ENCODE measurements at places on chromosomes 6 and 20.
A peak's percentile ranks its signal among the peaks of the same experiment; 100 is the strongest.

DNA sequence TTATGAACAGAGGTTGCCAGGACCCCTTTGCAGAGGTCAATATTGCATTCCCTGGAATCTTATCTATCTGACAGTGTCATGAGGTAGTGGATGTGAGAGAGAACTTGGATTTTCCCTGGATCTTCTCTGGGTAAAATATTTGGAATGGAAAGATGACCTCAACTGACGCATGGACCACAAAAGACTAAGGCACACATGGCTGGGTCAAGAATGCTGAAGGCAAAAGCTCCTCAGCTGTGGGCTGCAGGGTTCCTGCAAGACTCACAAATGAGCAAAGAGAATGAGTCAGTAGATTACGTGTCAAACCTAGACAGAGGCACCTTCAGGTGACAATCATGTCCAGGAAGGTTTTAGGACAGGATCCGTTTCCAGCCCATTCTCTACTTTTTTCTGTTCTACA lies 484.0 kb downstream of the C6orf118 start:
- H3K27ac ChIP-seq: no peak overlapping the region
- DNase-seq: no peak
- H3K4me3 ChIP-seq: no peak overlapping the region
- no peaks in the 10 kb centered on the region for H3K27me3 ChIP-seq

DNA sequence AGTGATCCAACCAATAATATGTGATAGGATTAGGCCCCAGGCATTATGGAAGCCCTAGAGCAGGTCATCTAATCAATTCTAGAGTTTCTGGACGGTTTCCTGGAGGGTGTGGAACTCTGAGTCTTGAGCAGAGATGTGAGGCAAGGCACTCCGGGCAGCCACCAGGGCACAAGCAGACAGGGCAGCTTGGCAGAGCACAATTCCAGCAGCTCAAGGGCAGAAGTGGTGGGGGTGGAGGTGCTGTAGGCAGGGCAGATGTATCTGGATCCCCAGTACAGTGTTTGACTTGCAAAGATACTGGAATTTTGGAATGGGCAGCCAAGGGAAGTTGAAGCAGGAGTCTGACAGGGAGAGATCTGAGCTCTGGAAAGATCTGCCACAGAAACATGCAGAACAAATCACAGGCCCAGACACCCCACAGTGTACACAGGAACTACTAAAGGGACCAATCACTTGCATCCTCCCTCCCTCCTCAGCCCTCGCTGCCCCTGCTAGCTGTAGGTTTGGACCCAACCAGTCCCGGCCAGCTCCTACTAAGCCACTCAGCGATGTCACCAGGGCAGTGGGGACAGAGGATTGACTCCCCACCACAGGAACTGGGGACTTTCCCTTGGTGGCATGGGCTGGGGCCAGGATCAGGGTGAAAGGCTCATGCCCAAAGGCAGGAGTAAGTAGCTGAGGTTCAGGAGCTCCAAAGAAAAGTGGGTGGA lies 47.0 kb downstream of the TFEB start:
- H3K4me1 ChIP-seq: peaks cover 7% of the 10 kb centered on the region
- peaks cover 71% of the 10 kb centered on the region for H3K36me3 ChIP-seq
- no peak overlapping the region for H3K27ac ChIP-seq
- H3K27me3 ChIP-seq: no peaks in the 10 kb centered on the region
- DNase-seq: no peak

DNA sequence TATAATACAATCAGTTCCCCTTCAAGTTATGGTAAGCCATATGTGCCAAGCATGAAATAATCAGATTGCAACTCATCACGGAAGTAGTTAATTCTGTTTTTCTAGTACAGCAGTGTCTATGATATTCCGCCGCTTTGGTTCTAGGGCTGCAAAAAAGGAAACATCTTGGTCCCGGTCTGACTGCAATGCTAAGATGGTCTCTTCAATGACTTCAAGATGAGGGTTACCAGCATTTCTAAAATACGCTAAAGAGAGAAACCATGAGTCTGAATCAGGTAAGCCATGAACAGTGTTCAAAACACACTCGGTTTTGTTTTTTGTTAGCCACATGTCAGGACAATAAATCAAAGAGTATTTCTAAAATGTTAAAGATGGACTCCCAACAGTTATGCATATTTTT lies 3.2 kb upstream of the ANKRD60 start:
- H3K4me1 ChIP-seq: peaks cover 8% of the 10 kb centered on the region
- peaks cover 28% of the 10 kb centered on the region for H3K27me3 ChIP-seq
- peaks cover 15% of the 10 kb centered on the region for H3K36me3 ChIP-seq
- no peak overlapping the region for H3K27ac ChIP-seq
- no peak for DNase-seq

DNA sequence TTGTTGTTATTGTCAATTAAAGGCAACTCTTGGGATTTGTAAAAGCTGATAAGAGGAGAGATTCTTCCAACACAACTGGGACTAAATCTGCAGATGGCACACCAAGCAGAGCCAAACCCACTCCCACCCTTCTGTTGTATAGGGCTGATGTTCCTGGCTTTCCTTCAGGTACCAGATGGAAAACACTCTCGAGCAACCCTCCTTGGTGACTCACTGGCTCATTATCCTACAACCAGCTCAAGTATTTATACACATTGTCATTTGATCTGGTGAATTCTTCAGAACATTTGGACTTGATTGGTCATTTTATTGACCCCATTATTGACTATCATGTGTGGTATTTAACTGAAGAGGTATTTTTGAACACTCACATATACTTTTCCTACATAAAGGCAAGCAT lies 190.3 kb upstream of the PCSK2 start:
- no peaks in the 10 kb centered on the region for H3K36me3 ChIP-seq
- H3K4me1 ChIP-seq: no peaks in the 10 kb centered on the region
- H3K4me3 ChIP-seq: no peak overlapping the region
- no peaks in the 10 kb centered on the region for H3K27me3 ChIP-seq
- no peak overlapping the region for H3K27ac ChIP-seq
- DNase-seq: no peak

GRCh38 chr20:24999568-24999967 lies 7.0 kb upstream of the APMAP start:
- no peak overlapping the region for H3K4me3 ChIP-seq
- no peak overlapping the region for H3K27ac ChIP-seq
- H3K36me3 ChIP-seq: no peaks in the 10 kb centered on the region
- peak; percentile 57 for DNase-seq
- H3K4me1 ChIP-seq: peaks cover 20% of the 10 kb centered on the region
- H3K27me3 ChIP-seq: no peaks in the 10 kb centered on the region

GRCh38 chr6:21731411-21732031 lies 138.0 kb downstream of the SOX4 start:
- H3K4me1 ChIP-seq: peaks cover 11% of the 10 kb centered on the region
- H3K36me3 ChIP-seq: no peaks in the 10 kb centered on the region
- no peak overlapping the region for H3K4me3 ChIP-seq

- no peak overlapping the region for H3K4me3 ChIP-seq
- no peaks in the 10 kb centered on the region for H3K27me3 ChIP-seq
- no peaks in the 10 kb centered on the region for H3K36me3 ChIP-seq
- DNase-seq: no peak
- peaks cover 5% of the 10 kb centered on the region for H3K4me1 ChIP-seq
- no peak overlapping the region for H3K27ac ChIP-seq
Measured at GRCh38 chr20:17859616-17860232, 108.9 kb downstream of the SNX5 start.

DNA sequence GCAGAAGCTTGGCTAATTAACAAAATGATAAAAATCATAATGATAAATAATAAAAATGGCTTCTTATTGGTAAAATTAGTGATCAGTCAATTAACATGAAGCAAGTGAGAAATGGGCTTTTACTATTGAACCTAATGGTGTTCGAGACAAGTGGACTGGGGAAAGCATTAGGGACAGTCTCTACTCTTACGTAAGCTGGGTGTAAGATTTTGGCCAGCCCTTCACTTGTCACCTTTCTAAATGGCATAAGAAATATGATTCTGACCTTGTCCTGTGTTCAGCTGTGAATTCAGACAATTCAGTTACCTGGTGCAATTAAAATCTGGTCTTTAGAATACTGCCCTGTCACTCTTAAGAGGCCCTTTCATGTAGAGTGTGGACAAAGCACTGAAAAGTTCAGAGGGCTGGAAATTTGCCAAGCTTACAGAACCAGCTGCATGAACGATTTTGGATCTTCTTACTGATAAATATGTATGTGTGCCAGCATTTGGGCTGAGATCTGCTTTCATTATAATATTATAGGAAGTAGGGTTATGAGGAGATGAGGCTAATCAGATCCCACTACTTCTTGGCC lies 115.9 kb downstream of the QRSL1 start:
- DNase-seq: no peak
- H3K36me3 ChIP-seq: no peaks in the 10 kb centered on the region
- no peak overlapping the region for H3K27ac ChIP-seq
- no peak overlapping the region for H3K4me3 ChIP-seq
- H3K27me3 ChIP-seq: no peaks in the 10 kb centered on the region
- no peaks in the 10 kb centered on the region for H3K4me1 ChIP-seq

- no peaks in the 10 kb centered on the region for H3K4me1 ChIP-seq
- no peak for DNase-seq
- H3K4me3 ChIP-seq: no peak overlapping the region
- no peaks in the 10 kb centered on the region for H3K27me3 ChIP-seq
Measured at GRCh38 chr20:9228774-9229450, 160.0 kb downstream of the PLCB4 start.

GRCh38 chr6:81696524-81696923 lies 56.0 kb downstream of the TENT5A start:
- DNase-seq: no peak
- H3K27me3 ChIP-seq: no peaks in the 10 kb centered on the region
- H3K4me1 ChIP-seq: peaks cover 42% of the 10 kb centered on the region
- no peak overlapping the region for H3K27ac ChIP-seq
- no peak overlapping the region for H3K4me3 ChIP-seq

- H3K27me3 ChIP-seq: no peaks in the 10 kb centered on the region
- H3K36me3 ChIP-seq: peaks cover 34% of the 10 kb centered on the region
- H3K27ac ChIP-seq: no peak overlapping the region
- no peak for DNase-seq
- no peak overlapping the region for H3K4me3 ChIP-seq
Measured at GRCh38 chr6:7236306-7237209, 76.4 kb downstream of the SSR1 start.

- no peak for DNase-seq
- H3K27me3 ChIP-seq: no peaks in the 10 kb centered on the region
- no peaks in the 10 kb centered on the region for H3K36me3 ChIP-seq
- no peak overlapping the region for H3K4me3 ChIP-seq
- no peaks in the 10 kb centered on the region for H3K4me1 ChIP-seq
- H3K27ac ChIP-seq: no peak overlapping the region
Measured at GRCh38 chr20:57898332-57898731, 188.5 kb upstream of the PMEPA1 start.

DNA sequence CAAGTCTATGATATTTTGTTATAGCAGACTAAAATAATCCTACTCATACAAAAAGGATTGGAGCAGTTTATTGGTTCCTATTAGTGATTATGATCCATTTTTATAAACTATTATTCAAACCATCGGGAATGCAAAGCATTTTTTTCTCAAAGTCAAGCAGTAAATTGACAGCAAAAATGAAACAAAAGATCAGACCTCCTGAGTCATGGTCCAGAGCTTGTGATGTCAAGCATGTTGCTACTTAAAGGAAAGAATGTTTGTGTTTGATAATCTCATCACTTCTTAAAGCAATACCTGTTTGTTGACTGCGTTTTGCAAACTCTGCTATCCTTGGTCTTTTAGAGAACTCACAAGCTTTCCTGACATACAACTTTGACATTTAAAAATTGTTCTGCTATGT lies 204.4 kb downstream of the SAMD5 start:
- DNase-seq: no peak
- H3K4me3 ChIP-seq: no peak overlapping the region
- no peak overlapping the region for H3K27ac ChIP-seq
- no peaks in the 10 kb centered on the region for H3K4me1 ChIP-seq
- no peaks in the 10 kb centered on the region for H3K27me3 ChIP-seq

DNA sequence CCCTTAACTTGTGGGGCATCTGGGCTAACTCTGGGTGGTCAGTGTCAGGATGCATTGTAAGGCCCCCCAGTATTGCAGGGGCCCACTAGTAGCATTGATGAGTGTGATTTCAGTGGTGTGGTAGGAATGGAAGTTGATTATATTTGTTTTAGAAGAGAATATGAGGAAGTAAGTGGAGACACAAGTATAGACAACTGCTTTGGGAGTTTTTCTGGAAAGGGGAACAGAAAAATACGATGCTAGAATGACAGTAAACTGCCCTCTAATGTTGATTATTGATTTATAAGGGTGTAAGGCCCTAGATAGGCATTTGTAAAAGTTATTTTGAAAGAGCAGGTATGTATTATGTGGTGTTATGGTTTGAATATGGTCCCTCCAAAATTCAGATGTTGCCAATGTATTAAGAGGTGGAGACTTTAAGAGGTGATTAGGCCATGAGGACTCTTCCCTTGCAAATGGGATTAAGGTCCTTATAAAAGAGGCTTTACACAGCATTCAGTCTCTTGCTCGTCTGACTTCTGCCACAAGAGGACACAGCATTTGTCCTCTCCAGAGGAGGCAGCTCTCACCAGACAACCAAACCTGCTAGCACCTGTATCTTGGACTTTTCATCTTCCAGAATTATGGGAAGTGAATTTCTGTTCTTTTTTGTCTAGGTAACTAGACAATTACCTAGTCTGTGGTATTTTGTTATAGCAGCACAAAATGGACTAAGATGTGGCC lies 135.9 kb upstream of the DTNBP1 start:
- no peaks in the 10 kb centered on the region for H3K36me3 ChIP-seq
- no peaks in the 10 kb centered on the region for H3K27me3 ChIP-seq

DNA sequence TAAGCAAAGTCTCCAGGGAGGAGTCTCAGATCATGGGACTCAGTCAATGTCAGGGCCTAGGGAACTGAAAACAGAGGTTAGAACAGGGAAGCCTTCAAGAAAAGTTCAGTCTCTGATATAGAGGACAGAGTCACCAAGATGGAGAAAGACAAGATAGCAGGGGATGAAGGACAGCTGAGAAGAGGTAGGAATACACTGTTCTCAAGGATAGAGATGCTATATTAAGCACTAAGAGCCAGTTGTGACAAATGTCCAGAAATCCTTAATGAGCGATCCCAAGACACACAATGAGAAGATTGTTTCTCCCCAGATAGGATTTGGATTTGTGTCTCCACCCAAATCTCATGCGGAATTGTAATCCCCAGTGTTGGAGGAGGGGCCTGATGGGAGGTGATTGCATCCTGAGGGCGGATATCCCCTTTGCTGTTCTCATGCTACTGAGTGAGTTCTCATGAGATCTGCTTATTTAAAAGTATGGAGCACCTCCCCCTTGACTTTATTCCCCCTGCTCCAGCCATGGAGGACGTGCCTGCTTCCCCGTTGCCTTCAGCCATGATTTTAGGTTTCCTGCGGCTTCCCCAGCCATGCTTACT lies 168.2 kb downstream of the AKAP7 start:
- H3K4me3 ChIP-seq: no peak overlapping the region
- no peaks in the 10 kb centered on the region for H3K36me3 ChIP-seq
- no peaks in the 10 kb centered on the region for H3K4me1 ChIP-seq
- H3K27me3 ChIP-seq: no peaks in the 10 kb centered on the region
- no peak overlapping the region for H3K27ac ChIP-seq
- DNase-seq: no peak
